ENCODE measurements at places on chromosomes 5 and 9. TPM values are rescaled to one million over a fixed set of nuclear protein-coding genes. Genes with fewer than 3 reads are reported as not detected.

- no peak for DNase-seq
These were observed 558.4 kb downstream of the BNC2 start for GRCh38 chr9:16312116-16312515.

GRCh38 chr9:12735665-12736064 is 39.2 kb upstream of the LURAP1L start:
- no peak for DNase-seq

DNA sequence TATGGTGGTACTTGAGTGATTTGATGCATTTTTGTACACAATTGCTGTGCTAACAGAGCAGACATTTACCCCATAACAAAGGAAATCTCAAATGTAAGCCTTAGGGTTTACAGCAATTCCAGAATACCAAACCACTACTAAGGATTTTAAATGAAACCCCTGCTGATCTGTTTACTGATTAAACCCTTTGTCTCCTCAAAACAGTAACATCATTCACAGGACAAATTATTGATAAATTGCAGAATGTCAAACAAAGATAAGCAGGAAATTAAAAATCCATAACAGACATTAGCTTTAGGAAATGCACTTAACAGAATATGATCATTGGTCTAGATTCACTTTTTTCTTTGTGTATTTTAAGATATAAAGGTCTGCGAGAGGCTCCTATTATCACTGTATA is 1016.4 kb upstream of the DMAC1 start:
- no peak for DNase-seq

- DNase-seq = no peak
These were observed 277.2 kb downstream of the GAS1 start for GRCh38 chr9:86670076-86670475.

- no peak for DNase-seq
These were observed 918 bp upstream of the MYMK start for GRCh38 chr9:133525677-133526076.

DNA sequence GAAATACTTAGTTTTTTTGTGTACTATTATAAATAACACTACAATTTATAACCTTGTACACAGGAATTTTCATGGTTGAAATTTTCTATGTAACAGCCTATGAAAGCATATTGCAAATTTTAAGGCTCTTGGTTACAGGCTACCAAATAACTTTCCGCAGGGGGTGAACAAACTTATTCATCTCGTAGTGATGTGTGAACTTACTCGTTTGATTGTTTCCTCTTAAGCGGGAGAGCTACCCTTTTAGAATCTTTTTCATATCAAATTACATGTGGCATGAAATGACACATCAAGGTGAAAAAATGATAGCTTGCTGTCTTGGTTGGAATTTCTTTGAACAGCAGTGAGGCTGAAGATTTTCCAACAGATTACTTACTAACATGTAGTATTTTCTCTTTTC is 90.8 kb upstream of the GNA14 start:
- DNase-seq = no peak

GRCh38 chr9:127113191-127113972 is 9.1 kb downstream of the ANGPTL2 start:
- DNase-seq = no peak

Gene DNAJC25
- 22.5 TPM for total RNA-seq

Gene SPATA31D4
- not detected for total RNA-seq

Gene MYOZ3
- total RNA-seq = not detected

All from Daoy (cell line).